ENCODE measurements at places on chromosomes 11 and 22.

- DNase-seq: no peak
These were observed 240.6 kb downstream of the ETS1 start for GRCh38 chr11:128346804-128347203.

- peak; percentile 88 for DNase-seq
These were observed 35.8 kb downstream of the MAML2 start for GRCh38 chr11:96306933-96307775.

DNA sequence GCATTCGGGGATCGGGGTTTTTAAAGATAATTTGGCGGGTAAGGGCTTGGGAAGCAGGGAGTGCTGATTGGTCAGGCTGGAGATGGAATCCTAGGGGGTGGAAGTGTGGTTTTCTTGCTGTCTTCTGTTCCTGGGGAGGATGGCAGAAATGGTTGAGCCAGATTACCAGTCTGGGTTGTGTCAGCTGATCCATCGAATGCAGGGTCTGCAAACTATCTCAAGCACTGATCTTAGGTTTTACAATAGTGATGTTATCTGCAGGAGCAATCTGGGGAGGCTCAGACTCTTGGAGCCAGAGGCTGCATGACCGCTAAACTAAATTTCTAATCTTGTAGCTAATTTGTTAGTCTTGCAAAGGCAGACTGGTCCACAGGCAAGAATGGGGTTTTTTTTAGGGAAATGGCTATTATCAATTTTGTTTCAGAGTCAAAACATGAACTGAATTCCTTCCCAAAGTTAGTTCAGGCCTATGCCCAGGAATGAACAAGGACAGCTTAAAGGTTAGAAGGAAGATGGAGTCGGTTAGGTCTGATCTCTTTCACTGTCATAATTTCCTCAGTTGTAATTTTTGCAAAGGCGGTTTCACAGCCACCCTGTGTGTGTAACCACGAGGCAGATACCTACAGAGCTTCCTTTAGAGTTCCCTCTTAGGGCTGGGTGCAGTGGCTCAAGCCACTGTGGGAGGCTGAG, 10.2 kb downstream of the SCGB1A1 start:
- DNase-seq: no peak

DNA sequence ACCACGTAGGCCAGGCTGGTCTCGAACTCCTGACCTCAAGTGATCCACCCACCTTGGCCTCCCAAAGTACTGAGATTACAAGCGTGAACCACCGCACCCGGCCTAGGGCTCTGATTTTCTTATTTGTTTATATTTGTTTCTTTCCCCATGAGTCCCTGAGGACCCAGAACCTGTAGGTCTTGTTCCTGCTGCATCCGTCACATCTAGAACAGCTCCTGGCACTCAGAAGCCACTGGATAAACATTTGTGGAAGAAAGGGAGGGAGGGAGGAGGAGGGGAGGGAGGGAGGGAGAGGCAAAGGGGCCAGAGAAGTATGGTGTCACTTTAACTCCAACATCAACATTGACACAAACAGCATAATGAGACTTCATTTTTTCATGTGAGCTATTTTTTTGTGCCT, 67.7 kb downstream of the CELSR1 start:
- DNase-seq: no peak

- no peak for DNase-seq
These were observed 31.0 kb downstream of the SLC22A6 start for GRCh38 chr11:62953811-62954210.

GRCh38 chr11:3130269-3131071, 34.6 kb downstream of the OSBPL5 start:
- peak; percentile 84 for DNase-seq

DNA sequence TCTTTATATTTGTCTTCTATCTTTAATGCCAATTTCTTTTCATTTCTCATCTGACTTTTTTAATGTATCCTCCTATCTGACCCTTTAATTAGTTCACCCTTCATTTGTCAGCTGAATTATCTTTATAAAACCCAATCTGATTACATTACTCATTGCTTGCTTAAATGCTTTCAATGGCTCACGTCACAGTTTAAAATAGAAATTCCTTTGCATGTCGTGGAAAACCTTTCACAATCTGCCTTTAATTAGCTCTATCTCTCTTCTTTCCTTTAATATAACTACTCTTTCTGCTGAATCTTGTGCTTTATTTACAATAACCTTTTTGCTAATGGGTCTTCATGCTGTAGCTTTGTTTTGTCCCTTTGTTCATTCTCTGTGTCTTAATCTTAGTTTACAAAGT, 125.7 kb downstream of the DYNC2H1 start:
- DNase-seq: no peak

- no peak for DNase-seq
These were observed 4.3 kb downstream of the SELENOM start for GRCh38 chr22:31103111-31103510.

GRCh38 chr11:92380882-92381281, 156.3 kb downstream of the FAT3 start:
- no peak for DNase-seq

DNA sequence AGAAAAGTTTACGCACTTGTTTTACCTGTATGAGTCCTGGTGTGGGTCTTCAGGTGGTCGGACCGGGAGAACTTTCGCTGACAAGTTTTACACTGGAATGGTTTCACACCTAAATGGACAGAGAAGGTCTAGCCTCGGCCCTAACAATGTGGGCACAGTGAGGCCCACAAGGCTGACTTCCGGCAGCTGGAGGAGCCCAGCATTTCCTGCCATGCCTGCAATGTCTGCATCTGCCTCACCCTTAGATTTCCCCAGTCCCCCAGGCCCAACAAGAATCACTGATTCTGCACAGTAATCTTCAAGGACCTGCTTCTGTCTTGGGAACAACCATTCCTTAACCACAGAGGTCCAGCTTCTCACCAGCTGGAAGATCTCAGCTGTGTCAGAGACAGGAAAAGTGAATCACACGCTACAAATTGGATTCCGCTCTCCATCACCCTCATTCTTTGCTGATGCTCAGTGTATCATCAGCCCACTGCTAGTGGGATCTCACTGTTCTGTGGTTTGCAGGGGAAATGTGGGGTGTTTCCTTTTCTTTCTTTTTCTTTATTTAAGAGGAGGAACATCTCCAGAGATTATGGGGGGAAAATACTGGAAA, 43.3 kb downstream of the WT1 start:
- no peak for DNase-seq

- no peak for DNase-seq
These were observed 69.6 kb upstream of the TEAD1 start for GRCh38 chr11:12604557-12605153.

- DNase-seq: no peak
These were observed 245.0 kb upstream of the TBCEL start for GRCh38 chr11:120778685-120779490.

GRCh38 chr11:95453616-95454171, 222.7 kb upstream of the SESN3 start:
- peak; percentile 50 for DNase-seq

DNA sequence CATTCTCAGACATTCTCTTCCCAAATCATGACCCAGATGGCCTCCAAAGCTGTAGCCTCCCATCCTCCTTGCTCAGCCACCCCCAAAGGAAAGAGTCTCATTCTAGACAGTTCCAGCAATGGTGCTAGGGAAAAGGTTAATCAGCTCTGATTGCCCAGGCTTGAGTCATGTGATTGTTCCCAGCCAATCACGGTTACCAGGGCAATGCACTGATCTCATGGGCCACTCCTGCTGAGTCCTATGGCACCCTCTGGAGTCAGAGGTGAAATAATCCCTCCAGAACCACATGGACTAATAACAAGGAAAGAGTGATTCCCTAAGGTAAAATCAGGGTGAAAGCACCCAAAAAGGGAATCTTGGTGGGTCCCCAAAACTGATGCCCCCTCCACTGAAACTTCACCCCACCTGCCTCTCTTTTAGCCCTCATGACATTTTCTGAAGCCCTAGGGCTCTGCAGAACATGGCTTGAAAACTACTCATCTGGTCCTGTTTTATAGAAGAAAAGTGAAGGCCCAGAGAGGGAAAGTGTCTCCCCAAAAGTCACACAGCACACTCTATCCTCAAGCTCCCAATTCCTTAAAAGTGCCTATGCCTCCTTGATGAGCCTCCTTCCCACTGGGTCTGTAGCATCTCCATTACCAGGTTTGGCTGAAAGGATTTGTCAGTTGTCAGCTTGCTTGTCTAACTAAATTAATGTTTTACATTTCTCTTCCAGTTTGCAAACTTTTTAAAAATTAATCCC, 203.7 kb downstream of the MN1 start:
- no peak for DNase-seq

DNA sequence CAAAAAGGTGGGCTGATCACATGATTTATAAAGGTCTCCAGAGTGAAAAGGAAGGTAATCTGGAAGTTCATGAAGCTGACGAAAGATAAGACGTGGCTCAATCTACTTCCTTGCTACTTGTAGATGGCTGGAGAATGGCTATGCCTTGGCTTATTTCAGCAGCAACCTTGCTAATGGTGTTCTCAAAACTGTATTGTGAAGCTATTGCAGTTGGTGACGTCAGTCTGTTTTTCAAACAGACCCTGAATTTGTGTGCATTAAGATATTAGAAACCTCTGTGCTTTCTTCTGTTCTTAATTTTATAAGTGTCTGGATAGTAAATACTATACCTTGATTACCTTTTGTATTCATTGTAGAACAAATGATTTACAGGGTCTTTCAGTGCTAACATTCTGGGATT, 58.3 kb upstream of the C11orf87 start:
- DNase-seq: no peak

DNA sequence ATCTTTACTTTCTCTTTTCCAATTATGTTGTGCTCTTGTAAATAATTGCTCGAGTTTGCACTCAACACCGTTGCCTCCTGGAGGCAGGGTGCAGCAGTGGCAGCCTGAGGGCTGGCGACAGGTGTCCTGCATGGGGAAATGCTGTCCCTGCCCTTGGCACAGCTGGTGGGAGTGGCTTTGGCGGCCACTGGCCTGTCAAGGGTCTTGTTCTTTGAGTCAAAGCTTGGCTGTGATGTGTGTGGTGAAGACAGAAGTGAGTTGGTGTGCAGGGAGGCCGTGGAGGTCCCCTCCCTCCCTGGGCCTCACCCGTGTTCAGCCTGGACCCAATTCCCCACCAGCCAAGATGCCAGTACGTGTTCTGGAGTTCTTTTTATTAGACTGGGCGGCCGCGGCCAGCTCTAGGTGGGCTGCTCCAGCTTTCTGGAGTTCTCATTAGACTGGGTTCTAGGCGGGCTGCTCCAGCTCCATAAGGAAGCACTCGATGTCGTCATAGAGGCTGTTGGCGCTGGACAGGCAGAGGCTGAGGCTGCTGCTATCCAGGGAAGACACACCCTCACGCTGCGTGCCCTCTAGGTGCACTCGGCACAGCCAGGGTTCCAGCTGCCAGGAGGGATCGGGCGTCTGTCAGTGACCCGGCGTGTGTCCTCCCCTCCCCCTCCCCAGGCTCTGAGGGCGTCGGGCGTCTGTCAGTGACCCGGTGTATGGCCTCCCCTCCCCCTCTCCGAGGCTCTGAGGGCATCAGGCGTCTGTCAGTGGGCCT, 3.4 kb downstream of the IRF7 start:
- DNase-seq: no peak

GRCh38 chr11:125943661-125944349, 2.0 kb upstream of the VSIG10L2 start:
- no peak for DNase-seq

GRCh38 chr11:2440646-2441045, 3.7 kb downstream of the TRPM5 start:
- no peak for DNase-seq
